ENCODE measurements at places on chromosomes 1 and 21.

DNA sequence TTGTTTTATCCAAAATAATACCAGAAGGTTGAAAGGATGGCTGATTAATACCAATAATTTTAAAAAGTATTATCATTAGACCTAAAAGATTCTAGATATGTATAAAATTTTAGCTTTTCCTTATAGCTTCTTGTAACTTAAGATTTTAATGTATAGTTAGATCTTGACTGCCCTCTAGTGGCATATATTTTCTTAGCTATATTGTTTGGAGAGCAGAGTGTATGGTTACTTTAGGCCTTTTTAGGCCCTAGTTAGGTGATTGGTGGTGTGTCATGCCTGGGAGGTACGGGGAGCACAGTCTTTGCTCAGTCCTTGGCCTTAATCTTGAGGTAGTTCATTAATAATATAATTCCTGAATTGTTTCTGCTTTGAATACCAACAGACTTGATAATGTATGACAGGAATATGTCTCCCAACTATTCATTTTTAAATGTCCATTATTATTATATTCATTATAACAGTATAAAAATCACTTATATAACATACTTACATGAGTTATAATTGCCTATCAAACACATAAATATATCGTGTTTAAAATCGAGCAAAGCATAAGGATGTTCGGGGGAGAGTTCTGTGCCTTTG is 328.4 kb downstream of the ZP4 start:
- ATAC-seq = no peak

DNA sequence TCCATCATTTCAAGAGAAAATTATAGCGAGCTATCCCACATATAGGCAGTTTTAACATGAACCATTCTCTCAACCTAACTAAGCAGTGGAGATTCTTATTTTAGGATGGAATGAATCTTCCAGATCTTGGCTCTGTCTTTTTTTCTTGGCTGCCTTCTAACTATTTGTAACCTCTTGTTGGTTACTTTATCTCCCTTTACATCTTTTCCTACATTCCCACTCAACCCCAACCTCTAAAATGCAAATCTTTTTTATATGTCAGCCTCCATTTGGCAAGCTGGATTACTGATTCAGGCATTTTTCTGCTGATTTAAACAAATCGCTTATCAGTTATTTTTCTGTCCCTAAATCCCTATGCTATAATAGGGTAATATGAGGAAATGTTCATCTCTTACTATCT is 46.9 kb upstream of the LHX8 start:
- no peak for ATAC-seq

DNA sequence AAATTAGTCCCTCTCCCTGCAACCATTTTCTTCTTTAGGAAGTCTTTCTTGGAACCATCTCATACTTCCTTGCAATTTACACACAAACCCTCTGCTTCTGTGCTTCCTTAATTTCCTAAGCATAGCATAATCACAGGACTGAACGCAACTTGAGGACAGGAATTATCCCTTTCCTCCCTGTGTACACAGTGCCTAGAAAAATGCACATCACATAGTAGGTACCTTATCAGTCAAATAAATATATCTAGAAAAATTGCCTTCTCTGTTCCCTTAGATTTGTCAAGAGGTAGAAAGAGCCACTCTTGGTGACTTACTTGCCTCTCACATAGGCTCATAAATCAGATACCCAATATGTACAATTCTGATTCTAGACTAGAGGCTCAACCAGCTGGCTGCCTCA is 4.9 kb downstream of the ASPM start:
- no peak for ATAC-seq

- no peak for ATAC-seq
These were observed 10.5 kb downstream of the OTUD3 start for GRCh38 chr1:19892628-19893168.

GRCh38 chr1:202804126-202804525 is 4.1 kb downstream of the KDM5B start:
- ATAC-seq = no peak

DNA sequence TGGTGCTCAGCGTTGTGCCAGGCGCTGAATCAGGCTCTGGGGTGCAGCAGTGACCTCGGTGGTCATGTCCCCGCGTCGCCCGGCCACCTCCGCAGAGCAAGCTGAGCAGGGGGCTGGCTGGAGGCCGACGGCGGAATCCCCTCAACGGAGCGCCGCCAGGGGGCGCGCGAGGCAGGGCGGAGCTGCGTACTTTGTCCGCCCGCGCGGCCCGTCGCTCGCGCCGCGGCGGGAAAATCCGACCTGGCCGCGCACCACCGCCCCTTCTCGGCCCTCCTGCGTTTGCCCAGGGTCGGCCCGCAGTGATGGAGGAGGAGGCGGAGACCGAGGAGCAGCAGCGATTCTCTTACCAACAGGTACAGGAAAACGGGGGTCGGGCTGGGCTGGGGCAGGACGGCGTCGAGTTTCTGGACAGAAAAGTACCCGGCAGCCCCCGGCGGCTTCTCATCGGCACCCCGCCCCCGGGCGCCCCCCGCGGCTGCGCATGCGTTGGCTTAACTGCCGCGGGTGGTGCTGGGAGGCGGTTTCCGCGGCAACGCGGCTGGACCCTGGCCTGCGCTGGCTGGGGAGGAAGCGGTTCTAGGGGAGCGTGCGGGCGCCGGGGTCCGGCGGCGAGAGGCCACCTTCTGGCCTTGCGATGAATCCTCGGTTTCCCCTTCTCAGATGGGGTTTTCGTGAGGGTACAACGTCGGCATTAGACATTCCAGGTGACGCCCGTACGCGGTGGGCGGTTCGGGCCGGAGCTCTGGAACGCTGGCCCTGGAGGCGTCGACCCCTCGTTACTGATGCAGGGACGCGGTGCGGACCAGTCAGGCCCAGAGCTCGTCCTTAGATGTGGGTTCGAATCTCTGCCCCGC is at the start of gene CENPS:
Gene CENPS, plus strand, starts transcription at position 218 of the 854 bp plus-strand sequence. Its CDS starts 85 bp downstream, at position 303.
- peak; percentile 91 for ATAC-seq

- ATAC-seq = no peak
These were observed 215.5 kb downstream of the NFIA start for GRCh38 chr1:61297887-61298286.

DNA sequence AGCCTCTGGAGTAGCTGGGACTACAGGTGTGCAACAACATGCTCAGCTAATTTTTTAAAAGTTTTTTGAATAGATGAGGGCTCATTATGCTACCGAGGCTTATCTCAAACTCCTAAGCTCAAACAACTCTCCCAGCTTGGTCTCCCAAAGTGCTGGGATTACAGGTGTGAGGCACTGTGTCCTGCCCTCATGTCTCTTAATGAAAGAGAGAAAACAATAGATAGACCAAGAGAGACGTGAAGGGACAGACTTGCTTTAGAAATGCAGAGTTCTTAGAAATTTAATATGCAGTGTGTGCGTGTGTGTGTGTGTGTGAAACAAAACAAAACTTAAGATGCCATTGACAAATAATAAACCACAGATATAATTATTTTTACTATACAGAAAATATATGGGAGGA is 105.2 kb downstream of the ST3GAL3 start:
- no peak for ATAC-seq

DNA sequence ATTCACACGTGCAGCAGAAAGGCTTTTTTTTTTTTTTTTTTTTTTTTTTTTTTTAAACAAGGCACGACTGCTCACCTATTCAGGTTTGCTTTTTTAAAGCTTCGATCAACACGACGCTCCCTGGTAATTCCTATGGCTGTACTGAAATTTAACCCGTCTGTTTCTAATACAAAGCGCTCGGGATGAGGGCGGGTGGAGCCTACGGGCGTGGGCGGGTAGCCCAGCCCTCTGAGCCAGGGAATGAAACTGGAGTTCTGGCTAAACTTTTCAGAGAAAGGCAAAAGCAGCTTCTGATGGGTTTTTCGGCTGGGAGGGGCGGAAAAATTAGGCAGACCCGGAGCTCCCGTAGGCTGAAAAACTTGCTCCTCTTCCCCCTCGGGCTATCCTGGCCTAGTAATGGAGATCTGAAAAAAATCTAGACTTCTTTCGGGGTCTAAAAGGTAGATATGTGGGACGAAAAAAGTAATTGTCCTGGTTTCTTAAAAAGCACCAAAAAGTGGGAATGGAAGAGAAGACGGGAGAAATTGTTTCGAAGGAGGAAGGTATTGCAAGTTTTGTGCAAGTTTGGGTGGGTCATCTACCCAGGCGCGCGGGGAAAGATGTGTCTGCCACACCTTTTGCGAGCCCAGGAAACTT is 7.4 kb downstream of the NR5A2 start:
- ATAC-seq = no peak

DNA sequence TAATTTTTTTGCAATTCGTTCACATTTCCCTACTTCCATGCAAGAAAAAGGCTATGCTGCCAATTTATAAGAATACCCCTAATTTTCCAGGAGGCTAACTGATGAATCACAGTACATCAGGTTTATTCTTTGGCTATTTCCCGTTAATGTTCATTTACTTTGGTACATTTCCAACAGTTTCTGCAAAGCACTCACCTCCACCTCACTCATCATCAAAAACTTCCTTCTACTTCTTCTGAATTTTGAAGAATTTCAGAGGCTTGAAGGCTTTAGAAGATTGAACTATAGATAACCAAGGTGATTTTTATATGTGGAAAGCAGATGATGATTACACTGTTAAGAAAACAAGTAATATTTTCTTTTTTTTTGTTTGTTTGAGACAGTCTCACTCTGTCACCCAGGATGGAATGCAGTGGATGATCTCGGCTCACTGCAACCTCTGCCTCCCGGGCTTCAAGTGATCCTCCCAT is 60.5 kb upstream of the HP1BP3 start:
- no peak for ATAC-seq

DNA sequence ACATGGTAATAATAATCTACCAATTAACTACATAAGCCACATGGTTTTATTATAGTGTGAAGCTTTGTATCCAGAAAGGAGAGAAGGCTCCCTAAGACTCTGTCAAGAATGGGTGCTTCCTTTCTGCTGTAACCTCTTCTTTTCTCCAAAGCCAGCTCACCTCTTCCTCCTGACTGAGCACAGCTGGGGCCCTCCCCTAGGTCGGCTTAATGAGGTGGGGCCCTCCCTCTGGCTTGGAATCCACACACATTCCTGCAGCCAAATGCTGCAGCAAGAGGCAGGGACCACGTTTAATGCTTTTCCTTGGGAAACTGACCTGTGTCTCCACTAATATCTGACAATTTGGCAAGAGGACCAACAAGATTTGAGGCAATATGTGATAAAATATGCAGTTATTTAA is 94.8 kb downstream of the DSCAM start:
- no peak for ATAC-seq

GRCh38 chr1:62285440-62285839 is 33.8 kb downstream of the KANK4 start:
- no peak for ATAC-seq

GRCh38 chr1:228390649-228391048 is 16.0 kb downstream of the TRIM11 start:
- no peak for ATAC-seq

DNA sequence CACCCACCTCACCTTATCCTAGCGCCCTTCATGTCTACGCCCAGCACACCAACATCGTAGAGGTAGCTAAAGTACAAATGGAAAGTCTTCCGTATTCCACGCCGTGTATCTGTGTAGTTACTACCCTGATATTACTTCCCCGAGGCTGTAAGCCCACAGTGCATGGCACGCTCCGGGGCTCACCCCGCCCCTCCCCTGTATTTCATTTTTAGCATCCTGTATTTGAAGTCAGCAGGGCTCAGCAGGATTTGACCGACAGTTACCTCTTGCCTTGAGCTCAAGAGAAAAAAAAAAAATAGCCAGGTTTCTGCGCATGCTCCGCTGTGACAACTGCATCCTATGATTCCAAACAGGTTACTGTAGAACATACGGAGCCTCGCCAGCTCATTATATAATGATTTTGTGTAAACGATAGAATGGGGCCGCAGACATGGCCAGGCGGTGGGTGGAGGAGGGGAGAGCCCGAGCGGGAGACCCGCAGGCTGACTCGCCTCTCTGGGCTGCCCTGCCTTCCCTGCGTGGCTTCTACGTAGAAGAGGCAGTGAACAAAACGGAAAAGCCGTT is 1.3 kb downstream of the ABCG1 start:
- ATAC-seq = peak; percentile 86

DNA sequence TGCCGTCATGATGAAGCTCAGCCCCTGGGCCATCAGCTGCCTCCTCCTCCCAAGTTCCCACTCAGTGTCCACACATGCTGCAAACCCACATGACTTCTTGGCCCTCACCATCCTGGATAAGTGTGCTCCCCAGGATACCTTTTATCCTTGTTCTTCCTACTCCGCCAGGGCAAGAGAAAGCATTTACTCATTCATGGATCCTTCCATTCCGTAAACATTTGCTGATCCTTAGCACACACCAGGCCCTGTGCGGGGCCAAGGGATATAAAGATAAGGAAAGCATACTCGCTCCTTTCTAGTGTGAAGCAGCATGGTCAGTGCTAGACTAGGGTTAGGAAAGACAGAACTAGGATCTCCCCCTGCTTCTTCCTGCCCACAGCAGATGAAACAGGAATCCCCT is 122.1 kb upstream of the HMGB4 start:
- ATAC-seq = no peak

DNA sequence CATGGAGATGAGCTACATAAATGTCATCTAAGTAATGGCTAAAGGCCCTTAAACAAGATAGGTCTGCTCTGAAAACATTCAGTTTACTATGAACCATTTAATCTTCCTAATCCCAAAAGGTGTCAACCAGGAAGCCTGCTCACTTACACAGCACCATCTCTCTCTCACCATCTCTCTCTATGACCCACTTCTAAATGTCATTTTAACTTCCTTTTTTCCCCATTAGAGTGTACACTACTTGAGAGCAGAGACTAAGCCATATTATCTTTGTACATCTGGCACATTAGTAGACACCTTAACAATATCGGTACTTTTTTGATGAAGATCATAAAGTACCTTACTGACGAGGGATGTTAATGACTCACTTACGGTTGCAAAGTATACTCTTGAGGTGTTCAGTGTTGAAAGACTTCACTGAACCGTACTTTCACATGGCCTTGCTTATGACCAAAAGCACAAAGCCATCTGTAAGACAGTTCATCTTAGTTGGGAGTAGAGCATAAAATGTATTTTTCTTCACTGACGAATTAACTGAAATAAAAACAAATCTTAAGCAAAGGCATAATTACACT is 25.4 kb downstream of the FBXO42 start:
- ATAC-seq = no peak

DNA sequence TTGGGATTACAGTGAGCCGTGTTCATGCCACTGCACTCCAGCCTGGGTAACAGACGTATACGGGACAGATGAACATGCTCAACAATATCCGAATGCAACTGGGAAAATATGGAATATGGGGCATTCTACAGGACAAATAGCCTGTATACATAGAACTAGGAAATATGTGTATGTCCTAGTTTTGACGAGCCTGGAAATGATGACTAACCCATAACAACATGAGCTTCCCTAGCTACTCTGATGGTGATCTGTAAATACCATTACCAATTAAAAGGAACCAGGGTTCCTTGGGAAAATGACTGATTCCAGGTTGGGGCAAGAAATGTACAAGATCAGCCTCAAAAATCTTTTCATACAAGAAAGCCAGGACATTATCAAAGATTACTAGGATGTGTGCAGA is 42.8 kb upstream of the ARTN start:
- no peak for ATAC-seq
